ENCODE measurements at places on chromosomes 7 and 10. TPM values are rescaled to one million over a fixed set of nuclear protein-coding genes. Genes with fewer than 3 reads are reported as not detected.

Gene AS3MT
- total RNA-seq: 0.47 TPM

Gene CTAGE6
- not detected for total RNA-seq

Gene CDC14C
- total RNA-seq: not detected

Gene MET
- 3.2 TPM for total RNA-seq

Gene CALHM3
- total RNA-seq: not detected

Gene AP4M1
- total RNA-seq: 12.3 TPM

Gene IL2RA
- 1,254 TPM for total RNA-seq

Gene PNLIPRP2
- total RNA-seq: not detected

Gene MLXIPL
- not detected for total RNA-seq

Gene MMD2
- not detected for total RNA-seq

Gene LIPF
- total RNA-seq: not detected

Gene ERVW-1
- total RNA-seq: not detected

DNA sequence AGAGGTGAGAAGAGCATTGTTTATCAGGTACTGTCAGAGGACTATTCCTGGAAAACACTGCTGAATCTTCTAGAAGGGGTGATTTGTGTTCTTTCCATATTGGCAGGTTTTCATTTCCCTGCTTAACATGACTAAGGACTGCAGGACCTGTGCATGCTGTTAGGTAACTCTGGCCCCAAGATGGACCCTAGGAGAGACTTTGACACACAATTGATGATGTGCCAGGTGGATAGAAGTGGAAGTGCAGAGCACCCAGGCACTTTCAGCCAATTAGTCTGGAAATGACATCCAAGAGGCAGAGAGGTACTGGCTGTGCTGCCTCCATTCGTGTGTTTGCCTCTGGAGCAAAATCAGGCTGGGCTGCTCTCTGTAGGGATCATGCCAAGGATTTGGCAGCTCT, 496.3 kb upstream of the GALNT17 start:
- no peak for DNase-seq

DNA sequence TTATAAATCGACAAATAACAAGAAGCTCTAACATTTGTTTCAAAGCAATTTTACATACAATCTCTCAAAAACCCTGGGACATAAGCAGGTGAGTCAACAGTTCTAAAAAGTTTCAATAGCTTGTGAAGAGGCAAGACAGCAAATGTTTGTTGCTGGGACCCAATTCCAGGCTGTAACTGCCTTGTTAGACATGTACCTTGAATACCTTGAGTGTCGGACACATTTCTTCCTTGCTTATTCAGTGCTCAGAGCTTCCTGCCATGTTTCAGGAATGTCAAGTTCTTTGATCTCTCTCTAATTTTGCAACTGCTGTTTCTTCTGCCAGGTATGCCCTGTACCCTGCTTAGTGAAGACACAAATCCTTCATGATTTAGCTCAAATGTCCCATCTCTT, 5.1 kb downstream of the CH25H start:
- no peak for DNase-seq

GRCh38 chr7:146741911-146742310, 625.3 kb downstream of the CNTNAP2 start:
- DNase-seq: no peak

DNA sequence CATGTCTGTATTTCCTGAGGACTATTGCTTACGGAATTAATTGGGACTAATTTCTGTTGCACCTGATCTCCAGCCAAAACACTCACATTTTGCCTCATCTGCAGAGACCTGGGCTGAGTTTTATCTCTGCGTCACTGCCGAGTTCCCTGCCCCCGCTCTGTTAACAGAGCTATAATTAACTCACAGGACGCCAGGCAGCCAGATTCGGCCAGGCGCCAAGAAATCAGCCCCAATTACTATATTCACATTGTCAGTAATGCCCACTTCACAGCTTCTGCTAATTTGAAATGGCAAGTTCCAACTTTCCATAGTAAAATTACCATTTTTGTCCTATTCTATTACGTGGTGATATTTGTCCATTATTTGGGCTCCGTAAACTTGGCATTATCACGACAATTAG, 130.5 kb downstream of the CUX1 start:
- DNase-seq: no peak

- DNase-seq: no peak
These were observed 84.8 kb upstream of the ASAH2 start for GRCh38 chr10:50336140-50336539.

DNA sequence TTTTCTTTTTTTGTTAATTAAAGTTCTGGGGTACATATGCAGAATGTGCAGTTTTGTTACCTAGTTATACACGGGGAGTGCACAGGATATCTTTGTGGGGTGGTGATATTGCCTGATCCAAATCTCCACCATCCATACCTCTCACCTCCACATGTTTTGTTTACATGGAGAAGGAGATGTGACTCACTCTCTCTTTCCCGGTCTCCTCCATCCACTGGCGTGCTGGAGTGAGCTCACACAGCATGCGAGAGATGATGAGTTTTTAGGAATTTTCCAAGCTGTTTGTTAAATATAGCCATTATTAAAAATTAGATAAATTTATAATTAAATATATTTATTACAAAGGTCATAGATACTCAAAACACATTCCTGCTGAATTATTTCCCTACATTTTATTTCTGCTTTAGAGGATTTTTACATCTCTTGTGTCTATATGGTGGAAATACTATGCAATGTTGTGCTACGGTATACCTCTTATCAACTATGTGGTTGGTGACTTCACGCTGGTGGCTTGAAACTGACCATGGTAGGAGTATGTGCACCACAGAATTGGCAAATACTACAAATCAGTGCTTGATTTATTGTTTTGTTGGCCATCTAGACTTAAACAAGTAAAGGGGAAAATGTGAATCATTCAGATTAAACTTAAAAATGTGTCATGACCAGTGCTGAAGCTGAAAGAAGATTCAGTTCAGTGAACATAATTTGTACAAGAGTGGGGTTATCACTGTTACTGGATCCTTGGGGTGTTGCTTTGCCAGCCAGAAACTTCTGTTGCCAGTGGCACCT, 107.9 kb upstream of the FAM180A start:
- no peak for DNase-seq

DNA sequence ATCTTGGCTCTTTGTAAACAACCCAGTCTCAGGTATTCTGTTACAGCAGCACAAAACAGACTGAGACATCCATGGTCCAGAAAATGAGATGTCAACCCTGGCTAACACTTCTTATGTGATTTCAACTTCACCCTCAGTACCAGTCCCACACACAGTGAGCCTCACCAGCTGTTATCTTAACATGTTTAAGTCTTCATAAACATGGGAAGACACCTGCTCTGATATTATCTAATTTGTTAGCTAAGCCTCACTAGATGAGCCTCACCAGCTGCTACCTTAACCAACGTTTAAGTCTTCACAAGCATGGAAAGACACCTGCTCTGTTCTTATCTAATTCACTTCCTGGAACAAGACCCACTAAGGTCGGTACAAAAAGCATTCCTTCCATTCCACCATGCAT, 130.8 kb downstream of the CALN1 start:
- DNase-seq: no peak

GRCh38 chr10:49512121-49512809, 26.7 kb downstream of the ERCC6 start:
- no peak for DNase-seq

GRCh38 chr7:155194382-155195140, 103.1 kb upstream of the INSIG1 start:
- no peak for DNase-seq

DNA sequence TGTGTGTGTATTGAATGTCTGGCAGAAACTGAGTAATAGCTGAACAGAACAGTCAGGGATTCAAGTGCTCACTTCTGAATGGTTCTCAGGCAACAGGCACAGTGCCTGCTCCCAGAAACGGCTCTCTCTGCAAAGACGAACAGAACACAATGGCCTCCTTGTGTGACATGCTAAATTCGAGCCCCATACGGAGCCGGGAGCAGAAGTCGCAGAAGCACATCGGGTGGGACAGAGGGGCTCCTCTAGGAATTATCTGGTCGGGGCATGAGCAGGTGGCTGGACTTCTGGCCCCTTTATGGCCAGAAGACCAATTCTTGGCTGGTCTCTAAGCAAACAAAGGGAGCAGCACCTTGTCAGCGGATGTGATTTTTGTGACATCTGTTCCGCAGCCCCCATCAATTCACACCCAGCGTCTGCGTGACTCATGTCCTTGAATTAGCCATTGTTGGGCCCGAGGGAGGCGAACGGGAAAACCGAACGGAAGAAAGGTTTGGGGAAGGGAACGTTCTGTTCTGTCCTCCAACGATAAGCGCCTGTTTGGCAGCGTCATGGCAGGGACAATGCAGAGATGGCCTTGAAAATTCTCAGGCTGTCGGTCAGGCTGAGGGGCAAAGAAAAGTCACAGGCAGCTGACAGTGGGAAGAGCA, 47.3 kb upstream of the NPTX2 start:
- DNase-seq: no peak

DNA sequence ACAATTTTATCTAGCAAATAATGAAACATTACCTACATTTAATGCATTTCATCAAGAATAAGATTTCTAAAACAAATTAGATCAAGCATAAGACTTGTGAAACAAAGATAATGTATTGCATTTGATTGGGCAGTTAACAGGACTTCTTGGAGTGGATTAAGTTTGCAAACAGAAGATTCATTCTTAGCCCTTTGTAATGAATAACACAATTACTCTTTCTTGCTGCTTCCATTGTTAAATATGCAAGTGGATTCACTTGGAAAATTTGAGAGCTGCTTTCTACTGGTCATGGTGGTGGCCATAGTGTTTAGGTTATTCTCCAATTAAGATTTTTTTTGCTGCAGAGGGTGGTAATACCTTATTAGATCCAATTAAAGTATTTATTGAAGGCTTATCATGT, 6.0 kb downstream of the PPP1R9A start:
- no peak for DNase-seq

GRCh38 chr10:74794531-74794930, 31.9 kb upstream of the KAT6B start:
- no peak for DNase-seq

DNA sequence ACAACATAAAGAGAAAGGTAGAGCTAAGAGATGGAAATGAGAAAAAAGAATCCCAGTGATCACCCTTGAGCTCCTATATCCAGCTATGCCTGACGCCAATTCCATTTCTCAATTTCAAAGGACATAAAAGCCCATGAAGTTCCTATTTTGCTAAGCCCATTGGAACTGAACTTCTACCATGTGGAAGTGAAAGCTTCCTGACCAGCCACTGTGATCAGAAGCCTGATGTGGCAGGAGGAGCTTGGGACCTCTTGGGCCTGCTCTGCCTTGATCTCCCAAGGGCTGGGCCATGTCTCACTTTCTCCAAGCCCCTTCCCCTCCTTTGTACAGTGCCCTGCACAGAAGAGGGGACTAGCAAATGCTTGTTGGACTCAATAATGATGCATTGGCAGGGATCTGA, 52.7 kb downstream of the PRLHR start:
- DNase-seq: no peak

GRCh38 chr7:4460597-4460996, 221.5 kb upstream of the FOXK1 start:
- DNase-seq: no peak

- DNase-seq: no peak
These were observed 4.4 kb upstream of the LRRN3 start for GRCh38 chr7:111086532-111086931.

- DNase-seq: no peak
These were observed 87.5 kb upstream of the IFRD1 start for GRCh38 chr7:112362731-112363131.

- no peak for DNase-seq
These were observed 265.9 kb downstream of the GLRX3 start for GRCh38 chr10:130401860-130402765.

DNA sequence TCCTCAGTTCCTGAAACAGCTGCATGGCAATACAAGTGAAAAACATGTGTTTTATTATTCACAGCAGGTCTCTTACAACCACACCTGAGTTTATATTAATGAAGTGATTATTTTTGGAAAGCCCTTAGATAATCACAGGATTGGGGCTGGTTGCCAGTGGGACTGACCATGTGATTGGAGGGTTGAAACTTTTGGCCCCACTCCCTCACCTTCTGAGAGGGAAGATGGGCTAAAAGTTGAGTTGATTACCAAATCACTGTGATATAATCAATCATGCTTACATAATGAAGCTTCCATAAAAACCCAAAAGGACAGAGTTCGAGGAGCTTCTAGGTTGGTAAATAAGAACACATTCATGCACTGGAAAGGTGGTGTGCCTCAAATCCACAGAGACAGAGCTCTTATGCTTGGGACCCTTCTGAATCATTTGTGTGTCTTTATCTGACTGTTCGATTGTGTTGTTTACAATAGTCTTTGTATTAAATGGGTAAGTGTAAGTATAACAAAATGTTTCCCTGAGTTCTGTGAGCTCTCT, 393.9 kb downstream of the RPS24 start:
- no peak for DNase-seq

GRCh38 chr7:22251281-22251680, 105.7 kb downstream of the RAPGEF5 start:
- no peak for DNase-seq

DNA sequence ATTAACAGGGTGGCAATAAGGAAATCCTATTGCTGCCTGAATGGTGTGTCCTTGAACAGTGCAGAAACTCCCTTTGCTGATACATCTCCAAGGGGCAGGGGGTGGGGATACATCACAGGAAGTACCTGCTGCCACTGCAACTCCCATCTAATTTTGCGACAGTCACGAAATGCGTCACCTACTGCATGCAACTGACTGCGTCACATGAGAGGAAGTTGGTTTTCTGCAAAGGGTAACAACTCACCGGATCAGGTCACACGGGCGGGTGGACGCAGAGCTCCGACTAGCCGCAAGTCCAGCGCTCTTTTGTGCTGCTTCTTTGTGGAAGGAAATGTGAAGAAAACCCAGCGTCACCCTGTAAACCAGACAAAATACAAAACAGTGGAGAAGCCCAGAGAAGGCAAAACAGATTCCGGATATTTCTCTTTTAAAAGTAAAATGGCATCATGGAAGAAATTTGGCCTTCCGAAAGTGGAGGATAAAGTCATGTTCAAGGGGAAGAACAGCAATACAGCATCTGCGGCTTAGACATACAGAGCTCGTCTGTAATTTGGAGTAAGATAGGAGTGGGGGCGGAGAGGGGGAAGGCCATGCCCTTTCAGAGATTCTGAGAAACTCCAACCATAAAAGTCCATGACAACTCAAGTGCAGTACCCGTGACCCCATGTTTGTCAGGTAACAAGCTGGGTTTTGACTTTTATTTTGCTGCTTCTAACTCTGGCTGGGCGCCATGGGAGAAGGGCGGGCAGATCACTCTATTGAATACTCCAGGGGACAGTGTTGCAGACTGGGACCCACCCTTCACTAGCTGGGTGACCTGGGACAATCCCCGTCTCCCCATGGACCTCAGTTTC, 32.3 kb upstream of the PLEKHS1 start:
- no peak for DNase-seq

Data from activated T-helper 1 cell treated with anti-CD3 and anti-CD28 coated beads, Interleukin-12 subunit alpha, Interleukin-12 subunit beta, Interleukin-2, Interleukin-4 antibody, amounts not matched to agents 30 ng/mL and 10 ng/mL and 1 ng/mL, durations not matched to agents 14 hours and 24 hours and 36 hours (primary cell).